ENCODE measurements at places on chromosomes 2 and 18.

DNA sequence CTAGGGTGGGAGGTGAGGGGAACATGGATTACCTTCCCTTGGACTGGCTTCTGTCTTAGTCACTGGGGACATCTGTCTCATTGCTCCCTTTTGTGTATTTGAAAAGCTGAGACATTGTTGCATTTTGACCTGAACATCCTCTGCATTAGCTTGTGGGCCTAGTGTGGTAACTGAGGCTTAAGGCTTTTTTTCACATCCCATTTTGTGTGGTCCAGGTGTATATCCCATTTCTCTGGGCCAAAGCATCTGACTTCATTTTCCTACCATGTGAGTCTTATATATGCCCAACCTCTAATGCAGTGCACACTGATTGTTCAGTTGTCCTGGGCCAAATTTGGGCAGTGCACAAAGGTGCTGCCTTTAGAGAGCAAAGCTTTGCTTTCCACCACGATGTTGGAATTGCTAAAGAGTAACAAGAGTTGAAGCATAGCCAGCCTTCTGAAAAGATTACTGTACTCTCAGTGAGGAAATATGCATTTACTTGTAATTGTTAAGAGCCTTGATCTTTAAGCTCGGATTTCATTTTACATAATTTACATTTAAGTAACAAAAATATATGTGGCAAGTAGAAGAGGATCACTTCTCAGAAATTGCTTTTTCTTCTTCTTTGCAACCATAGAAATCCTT, 13.3 kb downstream of the PRKCE start:
- no peak for DNase-seq

GRCh38 chr2:143300536-143300935, 171.3 kb downstream of the ARHGAP15 start:
- no peak for DNase-seq

DNA sequence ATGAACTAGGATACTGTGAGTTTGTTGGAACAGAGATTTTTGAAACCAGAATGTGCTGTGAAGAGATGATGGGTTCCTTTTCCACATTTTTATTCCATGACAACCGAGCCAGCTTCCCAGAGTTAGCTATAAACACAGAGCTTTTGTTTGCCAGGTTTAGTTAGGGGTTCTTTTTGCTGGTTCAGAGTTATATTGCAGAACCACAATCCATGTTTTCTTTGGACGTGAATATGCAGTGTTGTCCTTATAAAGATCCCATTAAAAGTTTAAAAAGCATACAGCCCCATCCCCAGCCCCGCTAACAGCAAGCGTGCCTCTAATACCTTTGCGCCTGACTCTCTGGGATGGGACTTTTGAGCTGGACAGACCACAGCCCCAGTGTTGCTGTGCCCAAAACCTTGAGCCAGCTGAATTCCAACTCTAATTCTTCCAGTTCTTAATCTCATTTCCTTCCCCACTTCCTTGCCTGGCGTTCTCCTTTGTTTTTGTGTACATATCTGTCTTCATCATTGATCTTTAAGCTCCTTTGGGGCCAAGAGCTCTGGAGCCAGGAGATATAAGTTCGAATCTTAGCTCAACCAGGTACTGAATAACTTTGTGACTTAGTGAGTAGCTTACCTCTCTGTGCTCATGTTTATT, 72.3 kb downstream of the SPATS2L start:
- DNase-seq, result no peak

DNA sequence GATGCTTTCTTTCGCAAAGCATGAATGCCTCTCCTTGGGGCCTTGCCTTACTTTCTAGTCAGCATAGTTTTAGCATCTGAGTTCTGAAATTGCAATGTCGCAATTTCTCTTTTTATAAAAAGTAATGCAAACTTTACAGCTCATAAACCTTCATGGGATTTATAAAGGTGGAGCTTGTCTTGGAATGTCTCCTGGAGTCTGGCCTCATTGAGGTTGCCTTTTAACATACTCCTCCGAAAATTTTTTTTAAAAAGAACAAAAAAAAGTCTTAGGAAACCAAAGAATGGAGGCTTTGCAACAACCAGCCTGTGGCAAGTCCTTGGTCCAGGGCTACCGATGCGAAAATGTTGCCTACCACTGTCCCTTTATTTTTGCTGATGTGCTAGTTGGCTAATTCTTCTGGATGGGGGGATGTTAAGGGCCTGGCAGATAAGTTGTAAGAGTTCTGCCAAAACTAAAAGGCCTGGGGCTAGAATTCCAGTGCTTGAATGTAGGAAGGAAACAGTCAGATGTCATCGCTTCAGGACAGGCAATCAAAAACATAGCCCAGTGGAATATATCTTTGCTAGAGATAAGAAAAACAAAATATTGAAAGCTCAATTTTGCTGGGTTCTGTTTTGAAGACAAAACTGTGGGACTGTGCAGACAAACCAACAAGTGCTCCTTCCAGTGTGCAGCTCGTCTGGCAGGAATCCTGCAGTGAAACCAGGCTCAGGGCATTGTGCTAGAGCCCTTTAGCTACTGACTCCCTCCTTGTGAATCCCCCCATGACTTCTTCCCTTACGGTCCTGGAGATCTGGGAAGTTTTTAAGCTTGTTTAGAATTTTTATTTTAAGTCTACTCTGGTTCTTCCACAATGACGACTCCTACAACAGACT, 213.0 kb downstream of the PIEZO2 start:
- no peak for DNase-seq

DNA sequence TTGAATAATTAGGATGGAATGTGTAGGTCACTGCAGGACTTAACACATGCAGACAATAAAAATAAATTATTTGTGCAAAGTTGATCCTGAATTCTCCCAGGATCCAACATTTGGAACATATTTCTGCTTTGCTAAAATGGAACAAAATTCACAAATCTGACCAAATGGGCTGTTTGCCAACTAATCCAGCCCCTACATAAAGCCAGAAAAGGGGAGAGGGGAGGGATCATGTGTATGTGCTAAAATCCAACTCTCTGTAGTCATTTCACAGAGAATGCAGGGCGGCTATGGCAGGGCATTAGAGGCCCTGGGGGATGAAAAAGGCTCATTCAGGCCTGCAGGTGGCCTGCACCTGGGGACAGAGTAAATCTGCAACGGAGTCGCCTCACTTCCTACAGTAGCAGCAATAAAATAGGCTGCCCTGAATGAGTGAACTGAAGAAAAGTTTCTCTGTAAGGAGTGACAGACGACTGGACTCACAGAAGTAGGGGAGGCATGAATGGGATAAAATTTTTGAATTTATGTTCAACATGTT, 4.0 kb upstream of the ZFP36L2 start:
- no peak for DNase-seq

- peak; percentile 40 for DNase-seq
Measured at GRCh38 chr18:48663931-48664847, 125.4 kb downstream of the CTIF start.

DNA sequence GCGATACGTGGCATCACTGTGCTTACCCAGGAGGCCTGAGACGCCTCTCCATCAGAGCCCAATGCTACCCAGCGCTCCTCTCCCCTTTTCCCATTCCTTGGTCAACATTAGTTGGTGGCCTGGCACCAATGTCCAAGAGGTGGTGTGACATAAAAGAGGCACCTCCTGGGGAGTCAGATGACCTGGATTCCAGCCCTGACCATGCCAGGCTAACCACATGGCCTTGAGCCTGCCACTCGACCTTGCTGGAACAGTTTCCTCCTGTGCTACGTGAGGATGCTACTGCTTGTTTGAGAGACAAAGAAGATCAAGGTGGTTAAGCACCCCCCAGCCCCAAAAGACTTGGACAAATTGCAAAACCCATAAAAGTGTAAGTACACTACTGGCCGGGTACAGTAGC, 76.6 kb downstream of the INPP4A start:
- no peak for DNase-seq

DNA sequence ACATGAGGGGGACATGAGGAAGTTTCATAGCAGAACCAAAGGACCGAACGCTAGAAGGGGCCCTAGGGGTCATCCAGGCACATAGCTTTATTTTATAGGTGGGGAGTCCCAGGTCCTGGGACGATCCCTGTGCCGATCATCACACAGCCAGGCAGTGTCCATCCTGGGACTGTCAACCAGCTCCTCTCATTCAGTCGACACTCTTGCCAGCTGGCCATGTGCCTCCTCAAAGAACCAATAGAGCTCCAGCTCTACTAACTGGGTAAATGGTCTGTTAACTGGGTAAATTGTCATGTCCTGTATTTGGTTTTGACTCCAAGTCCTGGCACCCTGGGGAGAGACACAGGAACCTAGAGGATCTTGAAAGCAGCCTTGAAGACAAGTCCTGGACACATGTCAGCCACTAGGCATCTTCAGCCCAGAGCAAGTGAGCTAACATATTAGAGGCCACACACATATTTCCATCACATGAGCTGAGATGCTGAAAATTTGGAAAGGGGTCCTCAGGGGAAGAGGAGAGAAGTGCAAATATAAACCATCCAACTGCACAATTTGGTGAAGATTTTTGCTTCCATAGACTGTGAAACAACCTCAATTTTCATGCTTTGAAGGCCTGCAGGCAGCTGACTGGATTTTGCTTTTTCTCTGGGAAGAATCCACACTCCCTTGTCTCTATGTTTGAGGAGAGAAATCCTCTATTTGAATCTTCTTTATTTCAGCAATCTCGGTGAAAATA, 361.1 kb upstream of the SLC14A2 start:
- no peak for DNase-seq

DNA sequence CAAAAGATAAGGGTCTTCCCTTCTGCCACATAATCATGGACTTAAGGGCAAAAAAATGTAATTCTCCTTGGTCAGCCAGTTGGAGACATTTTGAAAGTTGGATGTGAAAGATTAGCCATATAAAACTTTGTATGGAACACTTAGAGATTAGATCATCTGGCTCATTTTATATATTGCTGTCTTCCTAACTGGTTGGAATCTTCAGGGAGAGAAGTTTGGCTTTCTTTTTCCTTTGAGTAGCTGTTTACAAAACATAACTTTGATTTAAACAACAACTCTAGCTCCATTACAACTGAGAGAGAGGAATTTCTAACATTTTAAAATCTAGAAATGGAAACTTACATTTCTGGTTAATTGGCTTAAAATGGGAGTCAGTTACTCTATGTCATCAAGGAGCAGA, 132.7 kb downstream of the RDH14 start:
- no peak for DNase-seq

DNA sequence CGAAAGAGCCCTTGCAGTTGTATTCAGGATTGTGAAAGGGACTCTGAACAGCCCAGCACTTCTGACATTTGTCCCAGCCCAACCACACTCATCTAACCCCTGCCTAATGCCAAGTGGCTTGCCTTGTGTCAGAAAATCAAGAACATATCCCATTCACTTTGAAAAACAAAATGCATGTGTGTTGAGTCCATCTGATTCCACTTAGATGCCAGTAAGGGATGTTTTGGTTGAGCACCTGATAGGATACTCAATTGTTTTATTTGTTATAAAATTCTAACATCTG, 776.8 kb downstream of the BCL11A start:
- no peak for DNase-seq

DNA sequence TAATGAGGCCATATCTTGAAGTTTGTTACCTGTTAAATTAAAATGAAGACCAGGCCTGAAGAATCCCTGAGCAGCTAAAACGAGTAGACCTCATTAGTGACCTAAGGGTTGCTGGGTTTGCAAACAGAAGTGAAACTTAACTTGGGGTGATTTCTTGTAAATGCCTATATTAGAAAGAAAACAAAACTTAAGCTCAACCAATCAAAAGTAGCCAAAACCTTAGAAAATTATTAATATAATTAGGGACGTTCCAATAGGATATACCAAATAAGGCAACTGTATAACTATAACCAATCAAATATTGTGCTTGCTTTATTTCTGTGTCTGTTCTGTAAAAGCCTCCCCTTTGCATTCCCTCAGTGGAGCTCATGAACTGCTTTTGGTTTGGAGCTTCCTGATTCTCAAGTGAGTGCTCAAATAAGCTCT, 137.9 kb upstream of the VRK2 start:
- DNase-seq, result no peak

- no peak for DNase-seq
Measured at GRCh38 chr2:202290316-202290715, 24.8 kb downstream of the NOP58 start.

DNA sequence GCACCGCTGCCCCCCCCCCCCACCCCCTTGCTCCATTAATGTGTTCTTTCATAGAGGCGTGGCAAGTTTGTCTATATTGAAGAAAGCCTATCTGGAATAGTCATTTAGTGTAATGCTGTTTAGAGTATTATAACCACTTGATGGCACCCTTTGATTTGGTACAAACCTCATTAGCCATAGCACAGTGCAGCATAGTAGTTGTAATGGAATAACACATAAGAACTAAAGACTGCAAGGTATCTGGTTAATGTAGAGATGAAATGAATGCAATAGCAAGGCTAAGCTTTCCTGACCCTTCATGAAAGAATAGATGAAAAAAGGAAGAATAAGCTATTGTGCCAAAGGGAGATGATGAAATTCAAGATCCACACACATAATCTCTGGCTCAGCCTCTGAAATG, 81.9 kb downstream of the EHBP1 start:
- DNase-seq, result no peak

GRCh38 chr2:187853381-187853791, 299.2 kb upstream of the TFPI start:
- no peak for DNase-seq

- DNase-seq, result no peak
Measured at GRCh38 chr2:207970826-207971180, 54.5 kb downstream of the PLEKHM3 start.

DNA sequence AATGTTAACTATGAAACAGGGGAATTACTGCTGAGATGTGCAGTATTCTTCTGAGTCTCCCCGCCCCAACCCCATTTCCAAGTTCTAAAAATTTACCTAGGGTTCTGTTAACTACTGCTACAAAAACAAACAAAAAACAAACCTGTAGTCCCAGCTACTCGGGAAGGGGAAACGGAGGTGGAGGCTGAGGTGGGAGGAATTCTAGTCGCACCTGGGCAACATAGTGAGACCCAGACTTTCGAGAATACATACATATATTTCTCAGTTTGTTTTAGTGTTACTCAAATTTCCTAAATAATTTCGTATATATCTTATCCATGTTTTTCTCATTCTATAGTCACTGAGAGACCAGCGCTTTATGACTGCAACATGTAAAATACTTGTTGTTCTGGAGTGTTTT, 989 bp downstream of the STAM2 start:
- DNase-seq, result no peak

- no peak for DNase-seq
Measured at GRCh38 chr2:234689911-234690379, 193.1 kb upstream of the ARL4C start.

DNA sequence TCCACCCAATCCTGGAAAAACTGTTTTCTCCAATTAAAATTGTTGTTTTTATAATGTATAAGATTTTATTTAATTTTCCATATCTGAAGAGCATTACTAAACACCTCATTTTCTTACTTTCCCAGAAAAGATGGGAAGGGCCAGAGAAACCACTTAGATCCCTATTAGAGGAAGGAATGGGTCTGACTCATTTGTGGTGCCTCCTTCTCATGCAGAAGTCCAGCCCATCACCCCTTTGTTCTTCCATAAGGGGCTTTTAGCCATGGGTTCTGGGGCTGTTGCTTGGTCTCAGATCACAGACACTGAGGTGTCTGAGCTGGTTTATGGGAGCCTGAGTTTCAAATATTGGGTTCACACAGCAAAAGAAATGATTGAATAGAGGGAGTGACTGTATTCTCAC, 152.2 kb downstream of the ESCO1 start:
- no peak for DNase-seq

- DNase-seq, result no peak
Measured at GRCh38 chr2:1972948-1973347, 228.6 kb upstream of the PXDN start.

- DNase-seq, result no peak
Measured at GRCh38 chr2:181306785-181307184, 150.4 kb upstream of the ITGA4 start.

- DNase-seq, result no peak
Measured at GRCh38 chr18:8711736-8712135, 6.4 kb downstream of the MTCL1 start.

GRCh38 chr18:37253394-37254235, 312.0 kb downstream of the CELF4 start:
- DNase-seq, result no peak

Measured in H54 (cell line).